ENCODE measurements at places on chromosomes 1 and 21. TPM values are rescaled to one million over a fixed set of nuclear protein-coding genes. Genes with fewer than 3 reads are reported as not detected.

- no peak for DNase-seq
Observed at GRCh38 chr1:1437904-1438376, 2.5 kb downstream of the VWA1 start.

- DNase-seq = no peak
Observed at GRCh38 chr1:21550866-21551475, 41.7 kb downstream of the ALPL start.

DNA sequence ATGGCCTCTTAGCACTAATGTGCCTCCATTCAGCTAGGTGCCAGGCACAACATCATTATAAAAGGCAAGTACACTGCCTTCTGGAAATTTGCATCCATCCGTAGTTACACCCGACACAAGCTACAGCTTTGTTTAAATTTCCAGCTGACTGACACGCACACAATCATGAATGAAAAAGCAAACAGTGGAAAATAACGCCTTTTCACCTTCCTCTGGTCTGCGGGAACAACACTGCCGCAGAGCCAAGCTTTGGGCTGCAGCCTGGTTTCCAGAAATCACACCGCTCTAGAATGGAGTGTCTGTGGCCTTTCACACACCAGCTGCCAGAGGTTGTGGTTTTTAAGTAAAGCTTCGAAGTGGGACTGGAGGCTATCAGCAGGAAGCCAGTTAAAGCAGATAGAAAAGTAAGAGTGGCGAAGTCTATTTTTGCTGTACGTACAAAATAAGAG, 142.8 kb upstream of the COA6 start:
- no peak for DNase-seq

The CTSK gene
- total RNA-seq = 17.5 TPM

GRCh38 chr1:74197255-74197654, 721 bp downstream of the LRRIQ3 start:
- no peak for DNase-seq

The SPRR4 gene
- total RNA-seq = not detected

DNA sequence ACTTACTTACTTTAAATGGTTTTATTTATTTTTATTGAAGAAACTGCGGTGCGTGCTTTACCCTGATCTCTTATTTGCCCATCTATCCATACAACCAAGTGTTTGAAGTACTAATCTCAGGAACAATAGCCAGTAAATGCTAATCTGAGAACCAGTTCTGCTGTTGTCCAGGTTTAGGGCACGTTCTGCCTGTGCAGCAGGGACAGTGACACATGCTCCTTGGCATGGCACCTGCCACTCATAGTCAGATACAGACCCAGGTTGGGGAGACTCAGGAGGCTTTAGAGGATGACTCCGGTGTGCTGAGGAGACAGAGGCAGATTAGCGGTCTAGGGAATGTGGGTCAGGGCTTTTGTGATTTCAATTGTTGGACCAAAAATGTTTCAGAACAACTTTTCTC, 83.6 kb downstream of the NRIP1 start:
- no peak for DNase-seq

- DNase-seq = no peak
Observed at GRCh38 chr21:45021428-45022347, 52.7 kb upstream of the ADARB1 start.

The WNT3A gene
- not detected for total RNA-seq

The OLFML3 gene
- total RNA-seq = 18.8 TPM

The CR1 gene
- total RNA-seq = 4.0 TPM

GRCh38 chr1:25821630-25822091, 1.9 kb downstream of the MTFR1L start:
- DNase-seq = peak; percentile 65

- DNase-seq = no peak
Observed at GRCh38 chr1:66940981-66941380, 16.2 kb downstream of the MIER1 start.

DNA sequence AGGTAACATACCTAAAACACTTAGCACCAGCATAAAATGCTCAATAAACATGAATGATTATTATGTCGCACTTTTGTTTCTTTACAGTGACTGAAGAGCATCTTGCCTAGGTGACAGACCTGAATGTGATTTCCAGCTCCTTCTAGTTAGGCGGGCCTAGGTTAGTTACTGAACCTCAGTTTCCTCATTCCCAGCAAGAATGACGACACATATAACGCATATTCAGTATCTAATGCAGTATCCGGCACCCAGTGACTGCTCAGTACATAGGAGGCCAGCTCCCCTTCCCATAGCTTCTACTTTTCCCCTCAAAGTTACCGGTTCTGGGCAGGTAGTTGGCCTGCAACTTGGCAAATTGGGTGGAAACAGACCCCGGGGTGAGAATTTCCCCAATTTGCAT, 763 bp downstream of the AUNIP start:
- DNase-seq = no peak

GRCh38 chr1:32345289-32345827, 9.3 kb upstream of the MARCKSL1 start:
- DNase-seq = no peak

The EDN2 gene
- 0.18 TPM for total RNA-seq

GRCh38 chr1:235910357-235911299, 43.9 kb upstream of the LYST start:
- peak; percentile 51 for DNase-seq

The TTC34 gene
- 0.52 TPM for total RNA-seq

The FABP3 gene
- total RNA-seq = 3,075 TPM

The CA6 gene
- not detected for total RNA-seq

DNA sequence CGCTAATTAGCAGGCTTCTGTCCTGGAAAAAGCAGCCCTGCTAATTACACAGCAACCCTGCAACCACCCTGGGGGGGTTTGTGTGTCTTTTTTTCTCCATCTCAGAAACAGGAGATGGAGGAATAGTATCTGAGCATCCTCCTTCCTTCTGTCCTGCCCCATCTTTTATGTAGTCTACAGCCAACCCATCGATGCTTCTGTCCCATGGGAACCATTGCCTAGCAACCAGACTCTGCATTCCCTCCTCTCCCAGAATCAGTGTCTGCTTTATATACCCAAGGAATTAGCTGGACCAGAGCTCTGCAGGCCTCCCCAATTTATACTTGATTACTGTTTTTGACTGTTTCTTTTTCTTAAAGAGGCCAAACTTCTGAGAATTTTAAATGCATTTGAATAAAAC, 35.1 kb downstream of the LRRC38 start:
- no peak for DNase-seq

DNA sequence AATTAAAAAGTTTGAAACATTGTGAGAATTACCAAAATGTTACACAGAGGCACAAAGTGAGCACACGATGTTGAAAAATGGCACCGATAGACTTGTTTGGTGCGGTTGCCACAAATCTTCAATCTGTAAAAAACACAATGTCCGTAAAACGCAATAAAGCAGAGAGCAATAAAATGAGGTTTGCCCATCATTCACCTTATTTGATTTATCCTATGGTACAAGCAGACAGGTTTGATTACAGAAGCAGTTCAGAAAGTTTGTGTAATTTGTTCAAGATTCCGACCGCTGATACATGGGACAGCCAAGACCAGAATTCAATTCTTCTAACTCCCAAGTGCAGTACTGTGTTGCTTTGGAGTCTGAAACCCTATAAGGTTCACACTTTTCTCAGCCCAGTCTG, 318.3 kb upstream of the PROX1 start:
- DNase-seq = no peak

DNA sequence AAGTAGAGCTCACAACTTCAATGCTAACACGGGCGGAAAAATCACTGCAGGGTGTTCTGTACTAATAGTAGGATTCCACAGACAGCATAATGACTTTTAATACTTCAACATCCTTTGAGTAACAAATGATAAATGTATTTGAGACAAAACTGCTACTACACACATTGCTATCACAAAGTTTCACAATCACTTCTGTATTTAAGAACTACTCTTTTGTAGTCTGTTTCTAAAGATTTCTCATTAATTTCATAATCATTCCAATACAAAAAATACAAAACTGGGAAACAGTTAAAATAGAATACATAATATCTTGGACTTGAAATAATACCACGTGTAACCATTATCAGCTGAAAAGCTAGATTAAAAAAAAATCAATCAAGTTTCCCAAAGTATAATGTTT, 2.7 kb downstream of the HMGN1 start:
- no peak for DNase-seq

DNA sequence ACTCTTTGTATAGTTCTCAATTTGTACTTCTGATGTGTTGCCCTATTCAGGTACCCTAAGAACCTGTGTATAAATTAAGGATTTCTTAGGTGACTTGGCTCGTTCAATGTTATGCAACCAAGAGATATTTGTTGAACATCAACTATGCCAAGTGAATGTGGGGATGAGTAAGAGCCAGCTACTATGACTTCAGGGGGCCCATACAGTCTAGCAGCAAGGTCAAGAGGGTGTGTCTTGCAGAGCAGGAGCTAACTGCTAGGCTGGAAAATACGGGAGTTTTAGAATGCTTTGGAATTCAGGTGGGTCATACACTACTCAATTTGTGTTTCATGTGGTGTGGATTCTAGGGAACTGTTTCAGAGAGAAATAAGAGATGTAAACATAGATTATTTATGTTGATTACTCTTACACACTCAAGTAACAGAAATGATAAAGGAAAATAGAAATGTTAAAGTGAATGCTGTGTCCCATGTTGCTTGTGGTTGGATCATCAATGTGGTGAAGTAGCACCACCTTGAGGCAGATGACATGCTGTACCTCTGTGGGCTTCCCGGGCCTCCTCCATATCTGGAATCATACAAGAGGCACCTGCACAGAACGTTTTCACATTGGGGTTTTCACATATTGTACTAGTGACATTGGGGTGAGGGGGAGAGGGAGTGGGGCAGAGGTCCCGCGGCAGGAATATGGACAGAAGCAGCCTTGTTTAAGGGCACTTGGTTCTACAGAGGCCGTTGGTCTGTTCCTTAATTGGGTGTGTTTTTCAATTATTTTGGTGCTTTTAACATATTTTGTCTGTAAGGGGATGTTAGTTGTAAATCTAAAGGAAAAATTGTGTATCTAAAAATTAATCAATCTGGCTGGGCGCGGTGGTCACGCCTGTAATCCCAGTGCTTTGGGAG, 12.4 kb downstream of the ARPC5 start:
- DNase-seq = peak; percentile 29

- no peak for DNase-seq
Observed at GRCh38 chr1:7638078-7638477, 133.0 kb upstream of the VAMP3 start.

DNA sequence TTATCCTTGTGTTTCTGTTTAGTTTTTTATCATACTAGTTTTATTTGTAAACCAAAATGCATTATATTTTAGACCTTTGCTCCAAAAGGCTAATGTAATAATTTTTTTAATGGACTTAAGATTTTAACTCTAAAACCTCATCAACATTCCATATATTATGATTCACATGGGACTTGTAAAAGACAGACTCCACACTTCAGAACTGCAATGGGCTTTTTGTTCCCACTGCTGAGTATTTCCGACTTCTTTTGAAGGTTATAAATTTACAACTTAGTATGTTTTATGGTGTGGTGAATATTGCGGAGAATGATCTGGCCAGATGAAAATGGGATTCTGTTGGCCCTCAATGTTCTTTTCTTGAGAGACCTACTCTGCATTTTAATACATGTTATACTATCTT, 678.5 kb downstream of the USP25 start:
- no peak for DNase-seq

The UBL4B gene
- total RNA-seq = not detected

DNA sequence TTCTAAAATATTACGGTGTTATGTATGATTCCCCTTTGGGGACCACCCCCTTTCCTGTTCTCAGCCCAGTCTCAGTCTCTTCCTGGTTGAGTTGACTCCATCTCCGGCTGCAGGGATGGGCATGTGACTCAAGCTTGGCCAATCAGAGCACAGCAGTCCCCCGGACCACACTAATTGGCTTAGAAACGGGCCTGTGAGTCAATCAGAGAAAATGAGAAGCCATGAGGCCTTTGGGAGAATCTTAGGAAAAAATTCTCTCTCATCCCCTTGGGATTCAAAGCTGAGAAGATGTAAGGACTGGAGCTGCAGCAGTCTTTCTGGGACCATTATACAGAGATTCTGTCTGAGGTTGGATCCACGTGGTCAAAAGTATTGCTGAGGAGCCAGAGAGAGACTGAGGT, 10.7 kb upstream of the FHAD1 start:
- DNase-seq = no peak

DNA sequence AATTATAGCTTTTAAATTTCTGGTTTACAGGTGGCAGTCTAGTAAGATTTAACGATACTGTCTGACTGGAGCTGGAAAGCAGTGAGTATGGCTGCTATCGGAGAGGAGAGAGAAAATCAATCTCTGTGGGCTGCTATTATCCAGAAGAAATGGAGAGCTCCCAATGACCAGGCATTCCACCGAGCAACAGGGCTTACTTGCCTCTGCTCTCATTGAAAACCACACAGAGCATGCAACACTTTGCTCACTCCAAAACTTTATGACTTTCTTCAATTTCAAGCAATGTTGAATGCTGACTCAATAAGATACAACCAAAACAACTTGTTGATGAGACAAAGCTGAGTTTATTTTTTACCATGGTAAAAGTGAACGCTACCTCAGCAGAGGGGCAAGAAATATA, 337.0 kb upstream of the NCAM2 start:
- no peak for DNase-seq
